ENCODE measurements at places on chromosomes 6 and 20.

GRCh38 chr6:142183351-142183750 is 36.3 kb downstream of the VTA1 start:
- no peak for DNase-seq

- no peak for DNase-seq
Measured at GRCh38 chr20:13862245-13862644, 77.4 kb downstream of the NDUFAF5 start.

GRCh38 chr6:159467473-159468041 is 225.5 kb downstream of the SOD2 start:
- no peak for DNase-seq

DNA sequence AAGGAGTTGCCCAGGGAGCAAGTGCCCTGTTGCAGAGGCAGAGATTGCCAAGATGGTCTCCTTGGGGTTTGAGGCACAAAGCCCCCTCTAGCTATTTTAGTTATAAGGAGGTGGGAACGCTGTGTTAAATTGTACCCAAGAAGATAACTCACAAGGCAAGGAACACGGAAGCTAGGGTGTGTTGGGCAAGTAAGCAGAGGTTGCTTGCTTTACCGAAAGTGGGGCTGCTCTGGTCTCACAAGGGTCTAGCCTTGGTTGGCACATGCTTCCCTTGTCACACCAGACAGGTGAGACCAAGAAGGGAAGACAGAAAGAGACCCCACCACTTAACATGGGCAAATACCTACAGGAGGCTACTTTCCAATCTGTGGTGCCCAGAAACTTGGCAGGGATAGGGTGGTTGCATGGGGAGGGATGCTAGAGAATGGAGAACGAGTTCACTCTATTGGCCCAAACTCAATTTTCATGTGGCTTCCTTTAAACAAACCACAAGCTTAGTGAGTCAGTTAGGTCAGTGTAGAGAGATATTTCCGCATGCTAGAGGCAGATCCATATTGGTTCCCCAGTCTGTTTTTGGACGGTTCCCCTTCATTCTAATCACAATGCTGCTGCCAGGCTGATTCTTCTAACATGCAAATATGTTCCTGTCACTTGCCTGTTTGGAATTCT is 42.4 kb downstream of the PLAGL1 start:
- DNase-seq = no peak

DNA sequence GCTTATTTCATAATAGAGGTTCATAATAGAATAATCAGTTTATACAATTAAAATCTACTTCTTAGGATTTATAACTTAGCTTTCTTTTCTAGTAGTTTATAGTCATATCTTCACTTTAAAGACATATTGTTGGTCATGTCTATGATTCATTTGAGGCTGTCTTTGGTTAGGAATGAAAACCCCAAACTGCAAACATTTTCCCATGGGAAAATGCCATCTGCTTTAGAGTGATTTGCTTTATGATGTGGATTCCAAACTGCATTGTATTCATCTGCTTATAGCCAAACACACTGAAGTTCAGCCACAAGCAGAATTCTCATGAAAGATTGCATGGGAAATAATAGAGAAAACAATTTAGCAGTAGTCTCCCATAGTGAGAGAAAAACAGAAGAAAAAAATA is 128.0 kb downstream of the RFPL4B start:
- DNase-seq = no peak

DNA sequence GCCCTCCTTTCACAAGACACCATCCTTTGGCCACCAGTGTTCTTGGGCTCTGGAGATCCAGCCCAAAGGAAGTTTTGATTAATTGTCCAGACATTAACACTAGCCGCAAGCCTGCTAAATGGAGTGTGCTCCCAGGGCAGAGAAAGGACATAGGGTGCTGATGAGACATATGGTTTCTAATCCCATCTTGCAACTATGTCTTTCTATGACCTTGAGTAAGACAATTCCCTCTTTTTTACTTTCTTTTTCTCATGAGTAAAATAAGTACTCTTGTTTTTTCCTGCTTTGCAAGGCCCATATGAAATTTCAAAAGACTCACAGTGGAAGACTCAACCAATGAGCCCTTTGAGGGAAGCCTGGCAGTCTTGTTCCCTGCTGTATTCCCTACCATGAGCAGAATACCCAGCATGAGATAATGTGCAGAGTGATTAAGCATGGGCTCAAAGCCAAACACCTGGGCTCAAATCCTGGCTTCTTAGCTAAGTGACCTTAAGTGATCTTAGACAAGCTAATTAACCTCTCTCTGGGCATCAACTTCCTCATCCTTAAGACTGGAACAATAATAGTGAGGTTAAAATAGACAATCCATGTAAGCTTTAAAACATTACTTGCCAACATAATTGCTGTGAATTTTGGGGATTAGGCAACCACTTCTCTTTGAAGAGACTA is at the start of gene WFDC10B:
TSS of gene WFDC10B (minus strand) at position 51 of the 669 bp plus-strand sequence. CDS start 19,027 bp downstream, outside the sequence.
- no peak for DNase-seq

Data from SK-N-MC (cell line).